ENCODE measurements at places on chromosomes 2 and 18. TPM values are rescaled to one million over a fixed set of nuclear protein-coding genes. Genes with fewer than 3 reads are reported as not detected.
A peak's percentile ranks its signal among the peaks of the same experiment; 100 is the strongest.

Gene HOXD4
- total RNA-seq = 0.69 TPM

Gene C2orf92
- total RNA-seq = 1.5 TPM

Gene FBXO41
- total RNA-seq = 0.61 TPM

Gene NEU2
- not detected for total RNA-seq

Gene DLX2
- total RNA-seq = not detected

- DNase-seq = no peak
Measured at GRCh38 chr2:31227110-31227509, 6.8 kb upstream of the EHD3 start.

DNA sequence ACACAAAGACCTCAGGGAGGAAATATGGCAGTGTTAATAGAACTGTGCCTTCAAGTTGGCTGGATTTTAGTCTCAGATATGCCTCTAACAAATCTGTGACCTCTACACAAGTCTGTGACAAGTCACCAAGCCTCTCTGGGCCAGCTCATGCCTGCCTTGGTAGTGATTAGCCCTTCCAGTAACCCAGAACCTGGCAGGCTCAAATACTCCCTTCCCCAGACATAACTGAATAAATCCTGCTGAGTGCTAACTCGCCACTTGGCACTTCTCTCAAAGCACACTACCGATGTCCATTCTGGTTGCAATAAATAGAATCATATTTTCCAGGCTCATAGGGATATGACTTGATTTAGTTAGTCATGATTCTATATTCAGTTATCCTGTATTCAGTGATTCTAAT, 15.3 kb upstream of the THSD7B start:
- peak; percentile 9 for DNase-seq

GRCh38 chr2:130366720-130367119, 10.9 kb downstream of the PTPN18 start:
- DNase-seq = no peak

- no peak for DNase-seq
Measured at GRCh38 chr2:199590321-199591203, 132.8 kb upstream of the SATB2 start.

GRCh38 chr2:12221584-12221983, 475.2 kb downstream of the LPIN1 start:
- DNase-seq = no peak

GRCh38 chr2:135882415-135882814, 6.2 kb upstream of the MCM6 start:
- DNase-seq = no peak

- peak; percentile 36 for DNase-seq
Measured at GRCh38 chr2:172095146-172095904, 7.4 kb downstream of the DLX2 start.
